Right kidney (tissue), 9 donors: ENCODE measurements at places on chromosomes 12 and 14.

GRCh38 chr14:21840765-21841164 lies 167.1 kb upstream of the OR4E1 start:
- no peak for DNase-seq

DNA sequence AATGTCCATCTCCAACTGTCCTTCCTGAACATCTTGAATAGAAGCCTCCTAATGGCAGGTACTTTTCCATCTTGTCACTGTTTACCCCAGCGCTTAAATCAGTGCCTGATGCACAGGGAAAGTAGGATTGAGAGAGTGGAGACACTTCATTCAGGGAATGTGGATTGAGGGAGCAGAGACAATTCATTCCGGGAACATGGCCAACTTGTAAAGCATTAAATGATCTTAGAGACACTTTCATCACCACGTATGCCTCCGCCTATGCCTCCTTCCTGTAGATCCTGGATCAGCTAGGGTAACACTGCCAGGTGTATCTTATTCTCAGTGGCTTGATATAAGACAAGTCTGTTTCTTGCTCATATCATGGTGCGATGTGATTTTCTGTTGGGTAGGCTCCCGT lies 67.6 kb upstream of the CSRP2 start:
- no peak for DNase-seq

DNA sequence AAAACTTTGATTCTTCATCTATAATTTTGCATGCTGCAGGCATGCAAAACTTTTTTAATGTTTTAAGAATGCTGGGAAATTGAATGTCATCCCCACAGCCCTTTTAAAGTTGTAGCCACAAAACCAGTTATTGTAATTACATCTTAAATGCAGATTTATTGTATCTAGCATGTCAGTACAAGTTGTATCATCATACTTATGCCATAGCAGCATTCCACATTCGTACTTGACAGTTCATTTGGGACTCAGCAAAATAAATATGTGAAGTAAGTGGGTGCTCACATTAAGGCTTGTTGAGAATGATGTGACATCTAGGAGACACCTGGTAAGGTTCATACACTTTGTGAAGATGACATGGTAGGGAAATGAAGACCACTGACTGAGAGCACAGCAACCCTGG lies 44.0 kb upstream of the GZMB start:
- no peak for DNase-seq

GRCh38 chr12:124507188-124508109 lies 60.0 kb downstream of the NCOR2 start:
- DNase-seq, result no peak

GRCh38 chr14:103139132-103140025 lies 16.1 kb downstream of the TNFAIP2 start:
- no peak for DNase-seq

- no peak for DNase-seq
These were observed 285.8 kb upstream of the GRIP1 start for GRCh38 chr12:66964629-66965028.

DNA sequence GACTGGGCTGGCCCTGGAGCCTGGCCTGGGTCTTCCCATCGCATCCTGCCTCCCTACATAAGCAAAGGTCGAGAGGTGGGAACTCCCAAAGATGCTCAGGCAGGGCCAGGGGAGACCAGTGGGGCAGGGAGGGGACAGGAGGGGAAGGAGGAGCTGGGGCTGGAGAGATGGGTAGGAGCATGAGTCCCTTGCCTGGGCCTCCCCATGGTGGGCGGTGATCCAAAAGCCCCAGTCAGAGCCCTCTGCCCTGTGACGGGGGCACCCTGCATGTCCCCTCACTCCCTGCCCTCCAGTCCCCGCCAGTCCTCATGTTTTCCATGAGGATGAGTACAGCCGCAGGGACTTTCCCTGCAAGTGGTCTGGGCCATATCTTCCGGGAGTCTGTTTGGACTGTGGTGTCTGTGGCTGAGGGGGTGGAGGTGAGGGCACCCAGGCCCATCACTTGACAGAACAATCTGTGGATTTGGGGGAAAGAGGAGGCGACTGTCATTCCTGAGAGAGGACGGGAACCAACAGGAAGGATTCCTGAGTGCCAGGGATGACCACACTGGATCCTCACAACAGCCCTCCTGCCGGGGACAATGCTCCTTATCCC lies 9.3 kb downstream of the BDKRB2 start:
- no peak for DNase-seq
